IPS DF 19.7 (cell line): ENCODE measurements at places on chromosomes 3 and 15.

DNA sequence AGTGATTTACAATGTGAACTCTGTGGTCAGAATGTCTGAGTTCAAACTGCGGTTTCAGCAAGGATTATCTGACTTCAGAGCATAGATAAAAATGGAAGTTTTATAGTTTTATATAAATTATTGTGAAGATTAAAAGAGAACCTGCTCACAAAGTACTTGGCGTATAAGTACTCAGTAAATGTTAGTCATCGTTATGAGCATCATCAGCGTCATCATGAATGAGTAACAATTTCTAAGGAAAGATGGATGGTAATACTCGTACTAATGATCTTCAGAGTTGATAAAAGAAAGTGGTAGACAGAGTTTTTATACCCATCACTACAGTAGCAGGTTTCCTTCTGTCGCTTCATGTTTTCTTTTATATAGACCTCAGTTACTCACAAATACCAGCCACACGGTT is 341.8 kb downstream of the RAP2B start:
- DNase-seq: no peak

DNA sequence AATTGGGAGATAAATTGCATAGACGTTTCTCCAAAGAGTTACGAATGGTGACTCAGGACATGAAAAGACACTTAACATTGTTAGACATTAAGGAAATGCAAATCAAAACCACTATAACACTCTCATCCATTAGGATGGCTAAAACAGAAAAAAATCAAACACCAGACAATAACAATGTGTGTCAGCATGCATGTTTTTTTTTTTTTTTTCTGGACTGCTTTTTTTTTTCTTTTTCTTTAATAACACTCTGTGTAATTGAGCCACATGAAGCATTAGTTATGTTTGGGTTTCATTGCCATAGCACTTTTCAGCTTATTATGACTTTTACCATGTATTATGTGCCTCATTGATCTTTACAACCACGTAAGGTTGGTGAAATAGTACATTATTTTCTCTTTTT is 95.0 kb downstream of the NFKBIZ start:
- no peak for DNase-seq

DNA sequence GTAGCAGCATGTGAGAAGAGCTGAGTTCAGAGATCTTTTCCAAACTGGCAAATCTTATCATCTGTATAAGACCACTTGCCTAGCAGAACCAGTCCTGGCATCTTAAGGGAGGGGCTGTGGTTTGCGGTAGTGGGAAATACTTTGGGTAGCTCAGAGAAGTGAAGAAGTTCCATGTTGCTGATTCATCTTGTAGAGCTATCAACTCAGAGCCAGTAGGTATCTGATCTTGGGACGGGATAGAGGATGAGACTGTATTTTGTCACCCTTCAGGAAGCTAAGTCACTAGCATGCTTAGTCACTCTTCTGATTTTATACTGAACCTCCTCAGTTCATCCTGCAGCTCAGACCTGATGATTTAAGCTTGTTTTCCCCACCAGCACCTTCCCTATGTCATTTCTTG is 211.4 kb downstream of the NR1D2 start:
- no peak for DNase-seq

DNA sequence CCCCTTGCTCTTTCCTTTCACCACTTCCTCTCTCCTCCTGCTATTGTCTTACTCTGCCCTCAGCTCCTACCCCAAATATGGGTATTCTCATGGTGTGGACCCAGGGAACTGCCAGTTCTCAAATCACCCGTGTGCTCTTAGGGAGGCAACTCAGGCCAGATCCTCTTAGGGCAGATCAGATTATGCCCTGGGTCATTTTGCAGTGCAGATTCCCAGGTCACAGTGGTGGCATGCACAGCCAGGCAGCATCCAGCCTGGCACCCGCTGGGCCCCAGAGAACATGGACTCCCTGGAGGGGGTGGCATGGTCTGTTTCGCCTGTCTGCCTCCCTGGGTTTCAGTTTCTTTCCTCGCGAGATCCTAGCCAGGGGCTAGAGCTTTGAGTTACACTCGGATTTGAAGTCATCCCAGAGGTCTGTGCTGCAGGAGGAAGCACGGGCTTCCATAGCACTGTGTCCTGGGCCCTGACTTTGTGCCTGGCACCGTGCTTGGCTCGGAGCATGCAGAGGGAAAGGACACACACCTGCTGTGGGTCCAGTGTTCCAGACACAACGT is 96.1 kb downstream of the TOP2B start:
- DNase-seq: no peak

DNA sequence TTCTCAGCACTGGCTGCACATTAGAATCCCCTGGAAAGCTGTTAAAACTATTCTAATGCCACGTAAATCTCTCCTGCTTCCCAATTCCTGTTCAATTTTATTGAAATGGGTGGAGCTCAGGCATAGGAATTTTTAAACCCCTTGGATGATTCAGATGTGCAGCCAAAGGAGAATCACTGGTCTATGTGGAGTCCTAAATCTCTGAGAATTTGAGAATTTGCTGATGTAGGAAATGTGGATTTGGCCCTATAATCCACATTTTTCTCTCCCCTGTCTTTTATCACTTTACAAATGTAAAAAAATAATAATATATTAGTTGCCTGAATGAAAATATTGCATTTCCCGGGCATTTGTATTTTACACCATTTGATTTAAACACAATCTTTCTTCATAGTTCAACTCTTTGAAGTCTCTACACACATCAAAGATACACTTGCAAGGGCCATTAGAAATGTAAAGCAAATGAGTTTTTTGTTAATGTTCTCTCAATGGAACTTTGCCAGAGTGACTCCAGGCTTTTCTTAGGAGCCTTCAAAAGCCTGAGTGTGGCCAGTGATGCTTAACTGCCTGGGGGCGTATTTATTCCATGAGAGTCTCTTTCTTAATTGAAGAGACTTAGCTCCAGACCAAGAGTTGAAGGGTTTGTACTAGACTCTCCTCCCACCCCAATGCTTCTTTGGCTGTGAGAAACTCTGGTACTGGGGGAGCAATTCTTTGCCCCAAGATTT is 48.8 kb upstream of the PTX3 start:
- DNase-seq: no peak

GRCh38 chr15:101044625-101045235 is 125.6 kb downstream of the LRRK1 start:
- no peak for DNase-seq

GRCh38 chr3:170179432-170179831 is 2.1 kb downstream of the PHC3 start:
- no peak for DNase-seq

DNA sequence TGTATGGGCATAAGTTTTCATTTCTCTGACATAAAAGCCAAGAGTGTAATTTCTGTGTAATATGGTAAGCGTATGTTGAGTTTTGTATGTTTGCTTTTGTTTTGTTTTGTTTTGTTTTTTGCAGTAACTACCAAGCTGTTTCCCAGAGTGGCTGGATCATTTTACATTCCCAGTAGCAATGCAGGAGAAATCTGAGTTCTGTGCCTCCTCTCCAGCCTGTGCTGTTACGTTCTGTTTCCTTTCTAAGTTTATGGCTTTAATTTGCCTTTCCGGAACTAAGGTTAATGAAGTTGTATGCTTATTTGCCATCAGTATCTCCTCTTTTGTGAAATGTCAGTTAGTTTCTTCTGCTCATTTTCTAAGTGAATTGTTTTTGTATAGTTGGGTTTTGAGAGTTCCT is 307.8 kb downstream of the GABRG3 start:
- no peak for DNase-seq

- no peak for DNase-seq
Measured at GRCh38 chr3:127461286-127461910, 129.1 kb downstream of the TPRA1 start.

DNA sequence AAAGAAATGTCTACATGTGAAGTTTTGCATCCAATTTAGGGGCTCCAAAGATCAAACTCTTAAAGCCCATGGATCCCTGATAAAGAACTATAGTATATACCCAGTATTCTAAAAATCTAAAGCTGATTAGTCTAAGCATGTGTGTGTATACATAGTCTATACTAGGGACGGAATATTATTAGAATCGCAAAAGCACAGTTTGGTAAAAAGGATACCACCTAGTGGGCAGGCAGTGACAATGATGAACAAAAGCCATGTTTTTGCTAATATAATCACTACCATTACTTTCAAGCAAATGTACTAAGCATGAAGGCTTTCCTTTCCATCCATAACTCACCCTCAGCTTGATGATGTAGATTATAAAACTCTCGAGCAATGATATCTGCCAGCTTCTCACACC is 16.5 kb downstream of the POLQ start:
- no peak for DNase-seq

GRCh38 chr3:157999246-157999645 is 107.0 kb downstream of the SHOX2 start:
- no peak for DNase-seq

DNA sequence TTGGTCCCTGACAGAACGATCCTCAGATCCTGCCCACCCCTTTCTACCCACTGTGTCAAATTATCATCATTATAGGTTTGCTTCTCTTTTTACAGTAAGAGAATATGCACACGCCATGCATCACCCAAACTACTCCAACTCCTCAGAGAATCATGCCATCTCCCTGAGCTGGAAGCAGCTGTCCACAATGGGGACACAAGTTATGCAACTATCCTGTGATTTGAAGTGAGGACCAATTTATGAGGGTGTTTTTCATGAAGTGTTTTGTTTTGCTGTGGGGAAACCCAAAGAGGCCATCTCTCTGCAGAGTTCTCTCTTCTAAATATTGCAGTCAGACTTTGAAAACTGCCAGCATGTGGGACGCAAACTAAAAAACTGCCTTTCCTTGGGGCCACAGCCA is 35.8 kb upstream of the TNFSF10 start:
- DNase-seq: no peak

- DNase-seq: no peak
Measured at GRCh38 chr3:58570851-58571250, 6.3 kb downstream of the FAM107A start.

DNA sequence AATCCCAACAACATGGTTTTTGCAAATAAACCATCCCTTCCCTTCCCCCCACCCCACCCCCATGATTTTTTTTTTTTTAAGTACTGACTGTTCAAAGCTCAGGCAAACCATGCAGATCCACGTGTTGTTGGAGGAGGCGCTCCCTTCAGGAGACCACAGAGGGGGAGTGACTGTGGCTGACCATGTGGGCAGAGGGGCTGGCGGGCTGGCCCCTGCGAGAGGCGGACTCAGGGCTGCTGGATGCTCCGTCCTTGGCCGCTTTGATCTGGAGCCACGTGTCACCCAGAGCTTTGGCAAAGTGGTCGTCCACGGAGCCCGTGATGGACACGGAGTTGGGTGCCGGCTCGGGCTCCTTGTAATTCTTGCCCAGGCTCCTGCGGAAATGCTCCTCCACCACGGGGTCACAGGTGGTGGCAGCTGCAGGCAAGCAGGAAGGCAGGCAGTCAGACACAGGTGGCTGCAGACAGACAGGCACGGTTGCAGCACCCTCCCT is 85.3 kb downstream of the VGLL4 start:
- no peak for DNase-seq

GRCh38 chr3:25120665-25121064 is 307.4 kb upstream of the RARB start:
- DNase-seq: no peak

DNA sequence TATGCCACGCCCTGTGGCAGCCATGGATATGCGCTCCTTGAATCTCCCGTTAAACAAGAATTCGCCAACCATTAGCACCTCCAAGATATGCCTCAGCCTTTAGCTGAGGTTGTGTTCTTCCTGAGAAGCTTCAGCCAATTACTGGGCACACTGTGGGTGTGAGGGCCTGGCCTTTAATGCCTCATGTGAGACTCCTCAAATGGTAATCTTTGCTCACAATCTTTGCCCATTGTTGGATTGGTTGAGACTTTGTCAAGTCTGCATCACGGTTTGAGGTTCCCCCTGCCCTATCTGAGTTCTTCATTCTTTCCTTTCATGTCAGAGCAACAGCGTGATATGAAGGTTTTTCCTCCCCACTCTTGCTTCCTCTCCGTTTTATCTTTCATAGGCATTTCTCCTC is 108.1 kb upstream of the CCDC54 start:
- no peak for DNase-seq

GRCh38 chr3:62373215-62373614 is at the start of gene FEZF2:
Gene FEZF2 (minus strand): TSS chr3:62373550. CDS start chr3:62372868, 682 bp downstream.
- DNase-seq: no peak

DNA sequence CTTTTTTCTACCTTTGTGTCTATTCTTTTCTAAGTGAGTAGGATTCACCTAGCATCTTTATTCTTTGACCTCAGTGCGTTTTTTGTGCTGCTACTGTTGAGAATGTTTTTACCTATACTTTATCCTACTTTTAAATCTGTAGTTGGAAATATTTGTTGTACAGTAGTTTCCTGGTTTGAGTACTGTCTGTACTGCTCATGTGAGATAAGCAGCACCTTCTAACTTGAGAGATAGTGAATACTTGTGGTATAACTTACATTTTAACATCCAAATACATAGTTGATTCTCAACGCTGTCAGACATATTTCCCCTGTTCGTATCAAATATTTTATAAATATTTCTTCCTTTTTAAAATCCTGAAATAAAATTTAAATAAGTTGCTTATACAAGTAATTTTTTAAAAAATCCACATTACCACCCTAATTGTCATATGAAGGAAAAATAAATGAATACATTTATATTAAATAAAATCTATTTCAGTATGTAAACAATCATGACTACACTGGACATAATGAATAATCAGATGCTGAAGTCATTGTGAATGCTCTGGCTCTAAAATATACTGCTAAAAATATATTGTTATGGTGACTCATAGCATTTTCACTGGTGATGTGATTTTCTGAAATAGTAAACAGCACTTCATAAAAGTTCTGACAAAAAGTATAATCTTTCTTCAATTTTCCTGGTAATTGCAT is 17.4 kb downstream of the ATP11B start:
- no peak for DNase-seq

- no peak for DNase-seq
Measured at GRCh38 chr3:101849714-101850245, 466 bp downstream of the NFKBIZ start.

- no peak for DNase-seq
Measured at GRCh38 chr3:176554264-176554663, 643.0 kb downstream of the TBL1XR1 start.

DNA sequence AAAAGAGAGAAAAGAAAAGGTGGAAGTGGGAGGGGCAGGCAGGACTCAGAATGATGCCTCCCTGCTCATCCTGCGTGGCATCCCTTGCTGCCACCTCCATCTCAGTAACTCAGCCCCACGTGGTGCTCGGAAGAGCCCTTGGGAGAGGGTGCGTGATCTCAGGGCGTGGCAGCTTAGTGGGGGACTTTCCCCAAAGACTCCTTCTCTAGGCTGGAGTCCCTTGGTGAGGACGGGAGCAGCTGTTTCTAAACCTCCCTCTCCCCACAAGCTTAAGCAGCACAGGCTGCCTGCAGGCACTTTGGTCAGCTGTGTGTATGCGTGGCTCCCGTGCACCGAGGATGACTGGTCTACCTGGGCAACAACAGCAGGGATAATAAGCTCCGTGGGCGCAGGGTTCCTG is 7.4 kb upstream of the ANPEP start:
- no peak for DNase-seq

- no peak for DNase-seq
Measured at GRCh38 chr15:26065723-26066122, 202.6 kb upstream of the ATP10A start.

DNA sequence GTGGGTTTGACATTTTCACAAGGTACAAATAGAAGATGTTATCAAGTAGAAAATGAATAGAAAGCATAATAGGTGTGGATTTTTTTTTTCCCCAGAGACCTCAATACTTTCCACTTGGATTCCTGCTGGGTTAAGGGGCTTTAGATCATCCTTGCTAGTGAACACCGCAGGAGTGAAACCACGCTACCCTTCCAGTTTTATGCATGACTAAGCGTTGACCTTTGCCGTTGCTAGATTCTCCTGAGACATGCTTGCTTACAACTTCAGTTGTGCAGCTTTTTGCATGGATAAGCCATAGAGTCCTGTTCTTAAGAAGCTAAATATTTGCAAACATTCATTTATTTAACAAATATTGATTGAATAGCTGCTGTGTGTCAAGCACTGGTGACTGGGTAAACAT is 299.7 kb upstream of the LMCD1 start:
- DNase-seq: no peak
